ENCODE measurements at places on chromosomes 1 and 21.

- no peak for DNase-seq
Observed at GRCh38 chr1:207740207-207740606, 11.6 kb upstream of the CD46 start.

DNA sequence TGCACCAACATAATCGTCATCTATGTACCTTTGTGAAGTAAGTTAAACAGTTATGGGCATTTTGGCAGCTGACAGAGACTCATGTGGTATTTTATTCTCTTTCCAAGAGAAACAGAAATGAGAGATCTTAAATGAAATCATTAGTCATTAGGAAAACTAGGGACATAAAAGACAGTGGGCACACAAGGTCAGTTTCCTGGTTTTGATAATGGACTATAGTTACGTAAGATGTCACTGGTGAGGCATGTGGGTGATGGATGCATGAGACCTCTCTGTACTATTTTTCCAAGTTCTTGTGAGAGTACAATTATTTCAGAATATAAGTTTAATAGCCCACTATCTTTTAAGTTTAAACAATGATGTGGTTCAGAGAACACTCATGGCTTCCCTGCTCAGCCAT is 216.9 kb downstream of the APP start:
- DNase-seq, result no peak

DNA sequence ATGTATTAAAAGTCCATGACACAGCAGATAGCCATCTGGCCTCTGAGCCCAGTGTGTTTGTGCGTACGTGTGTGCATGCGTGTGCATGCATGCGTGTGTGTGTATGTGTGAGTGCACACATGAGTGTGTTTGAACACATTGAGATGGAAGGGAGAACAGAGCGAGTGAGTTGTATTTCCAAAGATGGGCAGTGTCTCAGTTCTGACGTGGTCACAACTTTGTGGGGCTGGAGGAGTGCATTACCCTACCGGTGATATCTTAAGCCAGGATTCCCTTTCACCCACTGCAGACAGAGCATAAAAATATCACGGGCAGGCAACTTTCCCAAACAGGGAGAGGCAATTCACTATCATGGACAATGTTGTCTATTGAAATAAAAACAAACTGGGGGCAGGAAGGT is 27.8 kb downstream of the IRF2BP2 start:
- no peak for DNase-seq

DNA sequence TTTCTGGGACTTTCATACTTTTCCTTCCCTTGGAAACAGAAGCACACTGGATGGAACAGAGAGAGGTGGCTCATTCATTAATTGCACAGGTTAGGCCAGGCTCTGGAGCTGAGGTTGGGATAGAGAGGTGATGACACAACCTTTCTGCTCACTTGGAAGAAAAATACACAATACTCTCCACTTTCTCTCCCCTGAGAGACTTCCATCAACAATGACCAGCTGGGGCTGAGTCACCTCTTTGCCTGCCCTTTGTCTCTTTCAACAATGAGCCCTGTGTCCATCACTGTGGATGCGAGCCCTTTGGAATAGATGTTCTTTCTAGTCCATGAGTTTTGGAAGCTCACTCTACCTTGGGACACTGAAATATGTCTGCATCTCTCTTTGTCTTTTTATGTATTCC is 43.1 kb downstream of the ATP2B4 start:
- DNase-seq, result no peak

GRCh38 chr1:167533851-167534300 is 15.5 kb upstream of the CD247 start:
- peak; percentile 38 for DNase-seq

DNA sequence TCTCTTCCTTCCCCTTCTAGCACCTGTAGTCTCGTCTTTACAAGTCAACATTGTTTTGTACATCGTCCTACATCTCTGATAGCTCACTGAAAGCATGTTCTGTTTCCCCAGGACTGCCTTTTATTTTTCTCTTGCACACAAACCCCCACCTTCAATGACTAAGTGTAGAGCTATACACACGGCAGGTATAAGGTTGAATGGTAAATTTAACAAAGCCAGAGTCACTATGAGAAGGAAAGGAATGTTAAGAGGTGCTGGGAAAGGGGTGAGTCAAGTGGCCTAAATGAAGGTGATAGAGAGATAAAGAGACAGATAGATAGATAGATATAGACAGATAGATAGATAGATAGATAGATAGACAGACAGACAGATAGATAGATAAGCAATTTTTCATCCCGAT is 134.3 kb upstream of the ATP1B1 start:
- DNase-seq, result no peak

DNA sequence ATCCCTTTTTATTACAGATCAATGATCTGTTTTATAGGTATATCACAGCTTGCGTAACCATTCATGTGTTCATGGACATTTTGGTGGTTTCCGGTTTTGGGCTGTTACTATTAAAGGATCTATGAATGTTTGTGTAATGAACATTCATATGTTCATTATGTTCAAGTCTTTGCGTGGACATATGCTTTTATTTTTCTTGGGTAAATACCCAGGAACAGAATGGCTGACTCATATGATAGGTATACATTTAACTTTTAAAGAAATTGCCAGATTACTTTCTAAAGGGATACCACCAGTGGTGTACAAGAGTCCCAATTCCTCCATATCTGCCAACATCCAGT is 73.7 kb downstream of the SPATA46 start:
- no peak for DNase-seq

DNA sequence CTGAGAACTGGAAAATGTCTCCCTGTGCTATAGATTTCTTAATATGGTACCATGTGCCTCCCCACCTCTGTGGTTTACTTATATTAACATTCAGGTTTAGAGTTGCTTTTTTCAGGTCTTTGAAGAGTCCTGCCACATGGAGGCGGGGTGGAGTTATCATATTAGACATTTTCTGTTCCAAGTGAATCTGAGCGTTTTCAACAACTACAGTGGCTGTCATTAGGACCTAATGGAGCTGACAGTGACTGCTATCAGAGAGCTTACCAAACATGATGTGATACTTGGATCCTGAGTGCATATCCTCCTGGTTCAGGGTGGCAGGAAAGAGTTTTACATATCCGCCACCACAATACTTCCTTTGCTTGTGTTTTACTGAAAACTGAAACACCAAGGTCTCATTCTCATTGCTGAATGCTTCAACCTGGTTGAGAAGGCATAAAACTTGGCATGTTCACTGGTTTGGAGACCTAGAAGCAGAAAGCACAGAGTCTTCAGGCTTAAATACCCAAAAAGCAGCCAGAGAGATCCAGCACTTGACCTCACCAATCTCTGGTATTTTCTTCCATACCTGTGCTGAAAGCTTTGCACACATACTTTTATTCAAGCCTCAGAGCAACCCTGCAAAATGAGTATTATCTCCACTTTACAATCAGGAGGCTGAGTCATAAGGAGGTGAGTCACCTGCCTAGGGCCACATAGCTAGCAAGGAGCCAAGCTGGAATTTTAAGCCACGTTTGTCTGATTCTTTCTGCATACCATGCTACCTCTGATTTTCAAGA is 47.4 kb upstream of the OSBPL9 start:
- no peak for DNase-seq

GRCh38 chr1:29499104-29499650 is 262.9 kb downstream of the PTPRU start:
- DNase-seq, result no peak

DNA sequence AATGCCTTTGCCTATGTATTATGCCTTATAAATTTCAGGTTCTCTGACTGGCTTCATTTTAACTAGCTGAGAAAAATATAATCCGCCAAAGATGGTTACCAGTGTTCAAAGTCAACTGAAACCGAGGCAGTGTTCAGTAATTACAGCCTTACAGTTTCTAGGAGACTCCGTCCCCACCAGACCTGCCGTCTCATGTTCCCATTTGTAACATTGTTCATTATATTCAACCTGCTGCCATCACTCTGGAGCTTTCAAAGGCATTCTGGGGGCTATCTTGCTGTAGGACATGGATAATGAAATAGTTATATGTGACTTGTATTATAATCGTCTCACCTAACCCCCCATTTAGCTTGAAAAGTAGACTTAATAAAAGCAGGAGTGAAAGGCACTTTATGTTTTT is 302.5 kb downstream of the RWDD3 start:
- DNase-seq, result no peak
